Fibroblast of gingiva (primary cell): ENCODE measurements at places on chromosomes 16 and 17.

DNA sequence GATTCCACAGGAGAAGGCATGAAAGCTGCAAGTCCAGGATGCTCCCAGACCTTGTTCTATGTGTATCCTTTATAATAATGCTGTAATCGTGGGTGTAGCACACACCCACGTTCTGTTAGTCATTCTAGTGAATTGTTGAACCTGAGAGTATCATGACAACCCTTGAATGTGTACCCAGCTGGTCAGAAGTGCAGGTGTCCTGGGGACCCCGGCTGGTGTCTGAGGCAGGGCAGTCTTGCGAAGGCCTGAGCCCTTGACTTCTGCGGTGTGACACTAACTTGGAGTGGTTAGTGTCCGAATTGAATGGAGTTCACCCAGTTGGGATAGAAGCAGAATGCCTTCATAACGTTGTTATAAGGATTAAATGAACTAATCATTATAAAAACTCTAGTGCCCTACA lies 218.0 kb upstream of the TNRC6C start:
- DNase-seq = no peak

DNA sequence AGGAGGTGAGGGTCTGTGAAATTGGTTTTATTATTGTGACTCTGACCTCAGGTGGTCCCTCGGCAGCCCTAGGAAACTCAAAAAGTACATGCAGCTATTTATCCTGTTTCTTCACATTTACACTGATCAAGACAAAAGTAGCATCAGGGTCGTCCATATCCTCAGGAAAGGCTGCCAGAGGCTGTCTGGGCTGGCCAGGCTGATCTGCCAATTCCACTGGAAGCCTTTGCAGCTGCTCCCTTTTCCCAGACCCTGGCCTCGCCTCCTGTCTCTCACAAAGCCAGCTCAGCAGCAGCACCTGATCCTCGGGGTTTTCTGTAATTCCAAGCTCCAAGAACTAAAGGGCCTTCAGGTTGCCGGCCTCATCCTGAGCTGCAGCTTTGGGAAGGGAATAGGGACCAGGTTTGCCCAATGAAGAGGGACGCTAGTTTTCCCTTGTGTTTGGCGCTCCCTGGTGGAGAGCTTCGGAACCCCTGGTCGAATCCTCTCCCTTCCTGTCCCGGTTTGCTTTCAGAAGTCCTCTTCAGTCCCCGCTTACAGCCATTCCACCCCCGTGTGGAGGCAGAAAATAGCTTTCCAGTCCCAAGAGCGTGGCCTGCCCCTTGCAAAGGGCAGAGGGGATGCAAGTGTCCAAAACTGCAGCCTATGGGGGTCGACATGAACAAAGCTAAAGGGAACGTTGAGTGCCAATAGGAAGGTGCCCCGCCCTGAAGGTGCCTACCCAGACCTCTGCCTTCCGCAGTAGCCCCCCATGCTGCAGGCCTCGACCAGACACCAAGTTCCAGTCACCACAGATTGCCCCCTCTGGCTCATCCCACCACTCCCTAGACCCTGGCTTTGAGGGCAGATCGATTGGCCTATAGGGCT lies 13.4 kb downstream of the MFSD6L start:
- DNase-seq = peak; percentile 50

DNA sequence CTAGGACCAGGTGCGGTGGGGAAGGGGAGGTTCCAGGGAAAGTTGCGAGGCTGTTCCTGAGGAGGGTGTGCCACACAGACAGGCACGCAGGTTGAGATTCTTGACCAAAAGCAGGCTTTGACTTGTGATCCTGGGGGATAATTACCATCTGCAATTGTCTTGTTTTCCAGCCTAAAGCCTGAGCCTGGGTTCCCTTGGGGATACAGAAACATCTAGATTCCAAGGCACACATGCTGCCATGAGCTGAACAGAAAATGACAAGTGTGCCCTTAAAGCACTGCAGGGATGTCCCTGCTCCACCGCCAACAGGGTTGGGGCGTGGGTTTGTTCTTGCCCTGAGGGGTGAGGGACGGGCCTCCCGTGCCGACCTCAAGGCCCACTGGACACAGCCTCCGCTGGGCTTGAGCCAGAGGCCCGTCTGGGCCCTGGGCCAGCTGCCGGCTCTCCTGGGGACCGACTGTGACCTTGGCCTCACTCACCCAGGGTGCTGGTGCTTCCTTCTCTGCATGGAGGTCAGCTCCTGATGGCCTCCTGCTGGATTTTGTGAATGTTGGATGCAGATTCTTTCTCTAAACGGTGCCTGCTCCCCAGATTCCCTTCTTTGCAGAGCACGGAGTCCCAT lies 14.0 kb downstream of the CA5A start:
- DNase-seq = peak; percentile 22

DNA sequence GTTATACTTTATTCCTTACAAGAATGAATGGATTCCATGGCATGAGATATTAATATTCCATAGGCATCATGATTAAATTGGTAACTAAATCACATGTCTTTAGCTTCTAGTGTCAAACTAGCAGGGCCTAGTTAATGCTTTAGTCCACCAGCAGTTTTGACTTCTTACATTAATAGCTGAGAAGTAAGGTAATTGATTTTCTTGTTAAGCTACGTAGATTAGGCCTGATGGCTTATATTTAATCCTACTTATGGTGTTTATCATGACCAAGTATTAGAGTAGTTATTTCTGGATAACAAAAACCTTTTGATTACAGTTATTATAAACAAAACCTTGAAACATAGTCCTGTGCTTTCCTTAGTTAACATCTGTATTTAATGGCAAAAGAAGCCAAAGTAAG lies 184.5 kb downstream of the TANC2 start:
- DNase-seq = no peak

DNA sequence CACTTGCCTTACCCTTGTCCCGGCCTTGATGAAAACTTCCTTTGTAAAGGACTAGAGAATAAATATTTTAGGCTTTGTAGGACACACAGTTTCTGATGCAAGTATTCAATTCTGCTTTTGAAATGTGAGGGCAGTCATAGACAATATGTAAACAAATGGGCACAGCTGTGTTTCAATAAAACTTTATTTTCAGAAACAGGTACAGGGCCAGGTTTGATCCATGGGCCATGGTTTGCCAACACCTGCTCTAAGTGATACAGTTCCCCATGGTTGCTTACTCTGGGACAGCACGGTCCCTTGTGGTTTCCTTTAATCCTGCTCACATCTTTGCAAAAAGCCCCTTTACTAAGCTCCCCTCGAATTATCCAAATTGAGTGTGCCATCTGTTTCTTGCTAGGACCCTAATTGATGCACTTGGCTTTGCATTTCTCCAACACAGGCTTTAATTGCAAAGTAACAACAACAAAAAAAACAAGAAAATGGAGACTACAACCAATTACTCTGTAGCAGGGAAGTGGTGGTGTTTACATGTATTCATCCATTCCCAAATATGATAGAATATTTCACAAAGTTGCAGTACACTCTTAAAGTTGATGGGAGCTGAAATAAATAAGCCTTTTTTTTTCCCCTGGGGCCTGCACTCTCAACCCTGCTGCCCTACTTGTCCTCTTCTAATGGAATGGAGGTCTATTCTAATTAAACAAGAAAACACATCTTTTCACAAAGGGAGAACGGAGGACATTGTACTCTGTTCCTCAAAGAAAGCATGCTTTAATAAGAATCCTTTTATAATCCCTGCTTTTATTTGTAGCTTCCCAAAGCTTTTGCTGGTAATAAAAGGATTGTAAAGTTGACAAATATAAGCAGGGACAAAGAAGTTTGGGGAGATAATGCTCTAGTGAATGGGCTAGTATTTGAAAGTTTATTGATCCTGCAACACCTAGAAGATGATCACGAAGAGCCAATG lies 37.7 kb upstream of the TOX3 start:
- no peak for DNase-seq

DNA sequence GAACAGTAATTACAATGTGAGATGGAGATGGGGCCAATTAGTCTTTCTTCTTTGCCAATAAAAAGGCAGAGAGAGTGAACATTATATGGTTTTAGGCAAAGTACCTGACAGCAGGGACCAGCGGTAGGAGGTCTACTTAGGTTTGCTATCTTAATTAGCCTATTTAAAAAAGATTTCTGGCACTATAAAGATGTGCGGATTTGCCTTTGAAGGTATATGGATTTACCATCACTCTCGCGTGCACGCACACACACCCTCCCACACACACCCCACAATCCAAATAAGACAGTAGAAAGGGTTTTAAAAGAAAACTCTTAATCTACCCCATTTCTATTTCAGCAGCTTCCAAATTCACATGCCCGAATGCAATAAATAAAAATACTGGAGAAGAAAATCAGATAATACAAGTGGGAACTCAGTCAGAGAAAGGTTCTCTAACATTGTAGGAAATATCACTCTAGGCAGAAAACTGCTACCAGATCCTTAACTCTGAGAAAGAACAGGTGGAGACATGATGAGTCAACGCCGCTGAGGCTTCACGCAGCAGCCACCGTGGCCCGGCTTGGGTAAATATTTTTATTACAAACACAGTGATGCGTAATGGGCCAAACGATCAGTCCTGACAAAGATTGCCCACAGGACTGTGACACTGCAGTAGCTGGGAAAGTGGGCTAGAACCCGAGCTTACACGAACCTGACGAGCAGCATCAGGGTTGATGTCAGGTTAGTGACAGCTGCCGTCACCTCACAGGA lies 66.6 kb upstream of the AXIN2 start:
- peak; percentile 39 for DNase-seq

GRCh38 chr17:263773-264172 lies 82.3 kb upstream of the DOC2B start:
- no peak for DNase-seq

DNA sequence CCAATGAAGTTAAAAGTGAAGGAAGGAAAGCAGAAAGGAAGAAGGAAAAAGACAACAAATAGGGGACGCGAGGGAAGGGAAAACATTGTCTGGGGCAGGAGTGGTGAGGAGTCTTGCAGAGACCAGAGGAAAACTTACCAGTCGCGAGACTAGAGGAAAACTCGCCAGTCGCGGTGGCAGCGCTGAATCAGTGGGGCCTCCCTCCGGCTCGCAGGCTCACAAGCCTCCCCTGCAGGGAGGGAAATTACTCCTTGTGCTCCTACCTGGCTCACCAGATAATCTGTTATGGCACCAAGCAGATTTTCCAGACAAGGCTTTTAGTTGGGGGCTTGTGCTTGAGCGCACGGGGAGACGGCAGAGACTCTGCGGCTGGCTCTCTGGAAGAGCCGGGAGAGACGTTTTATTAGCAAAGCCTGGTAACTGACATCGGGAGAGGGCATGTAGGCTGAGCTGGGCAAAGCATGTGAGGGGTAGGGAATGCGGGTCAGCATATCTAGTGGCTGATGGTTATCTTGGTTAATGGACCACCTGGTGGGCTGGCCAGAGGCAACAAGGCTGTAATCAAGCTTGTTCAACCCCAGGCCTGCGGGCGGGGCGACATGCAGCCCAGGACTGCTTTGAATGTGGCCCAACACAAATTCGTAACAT lies 37.1 kb downstream of the LCMT1 start:
- DNase-seq = no peak

- DNase-seq = no peak
Observed at GRCh38 chr17:8630227-8630801, at the start of gene MYH10. TSS of gene MYH10 (minus strand) at chr17:8630725. CDS start at chr17:8623246, 7,479 bp downstream.

- no peak for DNase-seq
Observed at GRCh38 chr17:42893359-42893758, 7.2 kb upstream of the G6PC1 start.

DNA sequence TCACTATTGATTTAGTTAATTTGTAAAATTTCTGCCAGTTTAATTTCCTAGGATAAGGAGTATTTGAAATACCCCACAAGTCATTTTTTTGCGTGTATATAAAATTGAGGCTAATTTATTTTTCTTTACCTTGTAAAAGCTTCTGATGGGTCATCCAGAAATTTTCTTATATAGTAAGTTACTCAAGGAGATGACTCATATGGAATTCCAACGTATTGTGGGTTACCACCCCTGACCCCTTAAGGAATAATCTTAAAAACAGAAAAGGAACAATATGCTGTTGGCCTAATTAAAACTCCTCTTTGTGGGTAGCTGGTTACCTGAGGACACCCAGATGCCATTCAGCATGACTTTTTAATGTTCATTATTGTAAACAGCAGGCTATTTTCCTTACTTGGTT lies 13.6 kb downstream of the HEATR6 start:
- no peak for DNase-seq

DNA sequence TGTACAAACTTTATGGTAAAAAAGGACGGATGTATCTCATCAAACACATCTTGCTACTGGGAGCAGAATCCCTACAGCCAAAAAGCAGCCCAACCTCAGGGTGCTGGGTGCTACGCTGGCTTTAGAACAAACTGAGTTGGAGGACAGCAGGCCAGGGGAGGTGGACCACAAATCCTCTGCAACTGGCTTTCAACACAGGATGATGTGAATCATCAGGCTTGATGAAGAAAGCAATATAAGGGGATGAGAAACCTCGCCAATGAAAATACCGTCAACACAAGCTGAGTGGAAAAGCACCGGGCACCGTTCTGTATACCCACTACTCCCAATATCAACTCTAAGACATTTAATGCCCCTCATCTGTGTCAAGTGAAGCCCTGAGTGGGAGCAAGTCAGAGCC lies 14.3 kb downstream of the HBQ1 start:
- DNase-seq = peak; percentile 21

GRCh38 chr17:7916385-7916682 lies 245 bp upstream of the RNF227 start:
- DNase-seq = no peak

DNA sequence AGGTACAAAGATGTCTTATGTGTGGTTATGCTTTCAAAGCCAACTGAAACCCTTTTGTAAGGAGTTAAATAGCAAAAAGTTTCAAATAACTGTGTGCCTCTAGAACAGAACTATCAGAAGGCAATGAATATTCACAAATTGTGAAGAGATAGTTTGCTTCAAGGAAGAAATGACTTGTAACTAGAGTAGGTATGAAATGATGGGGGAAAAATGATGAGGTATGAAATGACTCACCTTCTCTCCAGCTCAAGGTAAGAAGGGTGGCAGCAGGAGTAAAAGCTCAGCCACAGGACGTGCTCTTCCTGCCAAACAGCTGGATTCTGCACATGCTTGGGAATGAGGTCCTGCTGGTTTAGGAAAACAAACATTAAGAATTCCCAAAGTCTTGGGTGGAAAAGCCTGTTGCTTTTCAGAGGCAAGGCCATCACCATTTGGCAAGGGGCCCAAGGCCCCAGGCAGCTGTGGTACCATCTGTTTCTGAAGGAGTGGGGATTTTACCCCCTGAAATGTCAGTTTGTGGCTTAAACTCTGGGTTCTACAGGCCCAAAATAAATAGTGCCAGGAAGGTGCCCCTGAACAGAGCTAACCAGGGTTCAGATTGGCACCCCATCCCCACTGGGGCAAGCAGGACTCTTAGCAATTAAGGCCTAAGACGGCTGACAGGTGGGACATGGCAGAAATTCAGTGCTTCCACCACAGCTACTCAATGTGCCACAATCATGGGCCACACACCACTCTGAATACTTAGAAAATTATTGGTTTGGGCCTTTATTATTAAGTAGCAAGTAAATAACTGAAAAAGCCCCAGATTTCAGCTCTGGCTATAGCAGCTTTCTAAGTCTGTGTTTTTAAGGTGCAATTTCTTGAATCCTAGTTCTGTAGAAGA lies 13.3 kb downstream of the HERPUD1 start:
- DNase-seq = no peak

DNA sequence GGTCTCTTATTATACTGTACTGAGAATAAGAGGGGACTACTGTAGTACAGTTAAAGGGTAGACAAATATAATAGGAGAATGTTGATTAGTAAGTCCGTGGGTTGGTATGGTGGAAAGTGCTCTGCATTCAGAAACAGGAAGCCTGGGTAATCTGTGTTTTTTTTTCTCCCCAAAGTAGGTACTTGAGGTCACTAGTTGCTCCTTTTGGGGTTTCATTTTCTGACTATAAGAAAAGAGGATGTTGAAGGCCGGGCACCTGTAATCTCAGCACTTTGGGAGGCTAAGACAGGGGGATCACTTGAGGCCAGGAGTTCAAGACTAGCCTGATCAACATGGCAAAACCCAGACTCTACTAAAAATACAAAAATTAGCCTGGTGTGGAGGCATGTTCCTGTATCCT lies 42.0 kb upstream of the MMD start:
- DNase-seq = no peak

GRCh38 chr17:67983383-67983688 lies 12.9 kb downstream of the C17orf58 start:
- no peak for DNase-seq
